CD4-positive, alpha-beta memory T cell (primary cell): ENCODE measurements at places on chromosomes 1 and 21. TPM values are rescaled to one million over a fixed set of nuclear protein-coding genes. Genes with fewer than 3 reads are reported as not detected.

Gene IGSF21
- not detected for total RNA-seq

Gene ENAH
- not detected for total RNA-seq

Gene CELSR2
- 2.6 TPM for total RNA-seq

Gene ETV3L
- total RNA-seq: not detected

Gene SH2D2A
- 63.6 TPM for total RNA-seq

Gene RBP7
- not detected for total RNA-seq

Gene TTC22
- 19.0 TPM for total RNA-seq

Gene CACNA1E
- total RNA-seq: not detected

Gene OR13G1
- total RNA-seq: not detected

Gene NBPF6
- not detected for total RNA-seq

Gene AMY1A
- total RNA-seq: not detected

Gene NT5C1A
- total RNA-seq: 0.42 TPM

Gene ERVH48-1
- total RNA-seq: not detected

Gene ARHGEF2
- total RNA-seq: 198 TPM

Gene YBEY
- total RNA-seq: 11.5 TPM

Gene PLEKHA6
- 0.52 TPM for total RNA-seq

Gene PCBP3
- 1.6 TPM for total RNA-seq

Gene CLEC20A
- total RNA-seq: not detected

Gene FMO5
- total RNA-seq: 1.0 TPM

Gene CRABP2
- 0.61 TPM for total RNA-seq

Gene GPR153
- 0.32 TPM for total RNA-seq
